ENCODE measurements at places on chromosomes 6 and 20.

DNA sequence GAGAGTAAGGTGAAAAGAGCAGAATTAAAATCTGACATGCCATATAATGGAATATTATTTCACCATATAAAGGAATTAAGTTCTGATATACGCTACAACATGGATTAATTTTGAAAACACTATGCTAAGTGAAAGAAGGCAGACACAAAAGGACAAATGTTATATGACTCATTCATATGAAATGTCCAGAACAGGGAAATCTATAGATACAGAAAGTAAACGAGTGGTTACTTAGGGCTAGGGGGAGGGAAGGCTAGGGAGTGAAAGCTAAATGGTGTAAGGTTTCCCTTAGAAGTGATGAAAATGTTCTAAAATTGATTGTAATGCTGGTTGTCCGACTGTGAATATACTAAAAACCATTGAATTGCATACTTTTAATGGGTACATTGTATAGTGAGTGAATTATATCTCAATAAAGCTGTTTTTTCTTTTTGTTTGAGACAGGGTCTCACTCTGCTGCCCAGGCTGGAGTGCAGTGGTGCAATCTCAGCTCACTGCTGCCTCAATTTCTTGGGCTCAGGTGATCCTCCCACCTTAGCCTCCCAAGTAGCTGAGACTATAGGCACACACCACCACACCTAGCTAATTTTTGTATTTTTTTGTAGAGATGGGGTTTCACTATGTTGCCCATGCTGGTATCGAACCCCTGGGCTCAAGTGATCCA, 8.2 kb downstream of the PRPH2 start:
- DNase-seq, result no peak

GRCh38 chr20:35504751-35505150, 24.7 kb downstream of the C20orf173 start:
- no peak for DNase-seq

- no peak for DNase-seq
Measured at GRCh38 chr6:16918586-16918985, 157.3 kb upstream of the ATXN1 start.

- DNase-seq, result no peak
Measured at GRCh38 chr20:3276680-3277015, 37.7 kb upstream of the SLC4A11 start.

DNA sequence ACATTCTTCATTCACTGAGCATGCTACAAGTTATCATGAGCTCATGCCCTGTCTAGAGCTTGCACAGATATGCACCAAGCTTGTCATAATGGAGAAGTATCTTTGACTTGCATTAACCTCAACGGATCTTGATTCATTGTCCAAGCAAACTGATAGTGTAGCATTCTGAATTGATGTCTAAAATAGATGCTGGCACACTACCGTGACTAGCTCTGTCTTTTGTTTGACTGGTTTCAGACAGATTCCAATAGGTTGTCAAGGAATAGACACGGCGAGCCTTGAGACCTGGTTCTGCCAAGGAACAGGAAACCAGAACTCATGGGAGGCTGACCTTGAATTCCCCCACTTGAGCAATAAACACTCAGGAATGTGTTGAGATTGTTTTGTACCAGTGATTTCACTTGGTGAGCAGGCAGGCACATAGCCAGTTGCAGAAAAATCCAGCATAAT, 1153.1 kb upstream of the GJE1 start:
- DNase-seq, result no peak

DNA sequence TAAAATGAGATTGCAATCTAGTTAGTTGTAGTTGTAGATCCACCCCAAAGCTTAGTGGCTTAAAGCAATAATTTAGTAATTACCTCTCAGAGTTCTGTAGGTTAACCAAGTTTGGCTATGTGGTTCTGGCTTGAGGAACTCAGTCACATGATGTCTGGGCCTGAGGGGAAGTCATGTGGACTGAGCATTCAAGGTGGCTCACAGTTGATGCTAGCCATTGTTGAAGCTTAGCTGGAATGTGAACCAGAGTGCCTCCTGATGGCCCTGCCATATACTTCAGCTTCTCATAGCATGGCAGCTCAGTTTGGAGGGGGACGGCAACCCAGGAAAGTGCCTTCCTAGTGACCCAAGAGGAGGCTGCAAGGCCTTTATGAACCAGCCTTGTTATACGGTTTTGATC, 263.2 kb upstream of the RNF217 start:
- no peak for DNase-seq

DNA sequence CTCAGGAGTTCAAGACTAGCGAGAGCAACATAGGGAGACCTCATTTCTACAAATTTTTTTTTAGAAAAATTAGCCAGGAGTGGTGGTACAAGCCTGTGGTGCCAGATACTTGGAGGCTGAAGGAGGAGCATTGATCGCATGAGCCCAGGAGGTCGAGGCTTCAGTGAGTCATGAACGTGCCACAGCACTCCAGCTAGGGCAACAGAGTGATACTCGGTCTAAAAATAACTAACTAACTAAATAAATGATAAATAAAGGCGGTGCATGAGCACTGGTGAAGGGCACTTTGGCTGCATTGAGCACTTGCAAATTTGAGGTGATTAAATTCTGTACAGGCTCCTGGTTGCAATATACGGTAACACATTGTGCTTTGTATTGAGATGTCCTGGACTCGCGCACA, 13.5 kb downstream of the HLA-A start:
- DNase-seq, result no peak

GRCh38 chr6:41477572-41477971, 68.6 kb upstream of the FOXP4 start:
- no peak for DNase-seq

DNA sequence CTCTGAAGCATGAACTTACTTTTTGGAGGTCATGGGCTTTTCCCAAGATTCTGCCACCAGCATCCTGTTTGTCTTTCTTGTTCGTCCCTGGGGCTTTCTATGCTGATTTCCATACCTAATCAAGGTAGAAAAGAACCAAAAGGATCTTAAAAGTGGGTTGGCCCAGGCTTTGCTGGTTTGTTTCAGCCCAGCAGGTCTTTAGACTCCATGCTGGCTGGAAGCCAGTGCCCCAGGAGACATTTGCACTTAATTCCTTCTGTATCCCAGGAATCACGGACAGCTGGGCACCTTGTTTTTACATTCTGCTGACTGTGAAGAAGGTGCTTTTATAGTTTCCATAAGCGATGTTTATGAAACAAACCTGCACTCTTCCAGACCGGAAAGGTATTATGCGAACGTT, 195.9 kb downstream of the CDH4 start:
- no peak for DNase-seq

GRCh38 chr6:35668096-35668495, 20.6 kb downstream of the FKBP5 start:
- no peak for DNase-seq

DNA sequence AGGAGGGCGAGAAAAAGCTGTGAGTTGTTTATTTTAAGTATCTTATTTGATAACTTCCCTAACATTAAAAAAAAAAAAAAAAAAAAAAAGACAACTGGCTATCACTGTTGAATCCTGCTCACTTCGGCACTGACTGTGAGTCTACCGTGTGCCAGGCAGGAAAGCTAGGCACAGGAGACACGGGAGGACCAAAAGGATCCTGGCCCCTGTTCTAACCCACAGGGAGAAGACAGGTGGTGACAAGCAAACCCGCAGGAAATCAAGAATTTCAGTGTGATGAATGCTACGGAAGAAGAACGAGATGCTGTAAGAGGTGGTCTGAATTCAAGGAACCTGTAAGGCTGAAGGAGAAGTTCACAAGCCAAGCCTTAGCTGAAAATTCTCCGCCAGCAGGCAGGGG, 94.7 kb upstream of the NFATC2 start:
- no peak for DNase-seq

GRCh38 chr6:110703906-110704594, 111.2 kb downstream of the CDK19 start:
- no peak for DNase-seq

- DNase-seq, result no peak
Measured at GRCh38 chr6:3545156-3545555, 88.3 kb upstream of the SLC22A23 start.

GRCh38 chr6:74070091-74070490, 374.1 kb downstream of the CD109 start:
- no peak for DNase-seq
